ENCODE measurements at places on chromosomes 3 and 15. TPM values are rescaled to one million over a fixed set of nuclear protein-coding genes. Genes with fewer than 3 reads are reported as not detected.

GRCh38 chr15:38609097-38609738 lies 44.6 kb upstream of the RASGRP1 start:
- no peaks in the 10 kb centered on the region for H3K36me3 ChIP-seq
- H3K4me3 ChIP-seq: no peak overlapping the region
- no peak overlapping the region for H3K27ac ChIP-seq

GRCh38 chr3:137285924-137286323 lies 328.1 kb downstream of the IL20RB start:
- no peaks in the 10 kb centered on the region for H3K36me3 ChIP-seq
- DNase-seq: no peak
- no peak overlapping the region for H3K27ac ChIP-seq
- H3K4me1 ChIP-seq: no peaks in the 10 kb centered on the region
- no peaks in the 10 kb centered on the region for H3K27me3 ChIP-seq
- no peak overlapping the region for H3K4me3 ChIP-seq

DNA sequence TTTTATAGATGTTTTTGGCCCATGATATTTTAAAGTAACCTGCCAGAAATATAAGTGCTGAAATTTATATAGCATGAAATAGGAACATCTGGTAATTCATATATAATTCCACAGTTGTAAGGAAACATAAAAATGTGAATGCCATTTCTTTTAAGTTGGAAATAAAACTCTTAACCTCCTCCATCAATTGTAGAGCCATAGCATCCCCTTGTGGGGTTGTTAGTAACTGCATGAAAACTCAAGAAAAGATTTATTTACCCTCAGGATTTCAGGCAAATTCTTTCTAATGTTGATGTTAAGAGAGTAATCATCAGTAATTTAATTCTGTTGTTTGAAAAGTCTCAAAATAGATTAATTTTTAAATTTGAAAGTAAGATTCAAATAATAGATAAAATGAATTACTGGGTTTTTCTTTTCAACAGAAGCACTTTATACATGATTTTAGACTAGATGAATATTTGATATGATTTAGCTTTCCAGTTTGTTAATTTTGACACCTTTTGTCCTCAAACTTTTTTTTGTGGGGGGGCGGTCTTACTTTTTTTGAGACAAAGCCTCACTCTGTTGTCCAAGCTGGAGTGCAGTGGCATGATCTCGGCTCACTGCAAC lies 74.7 kb downstream of the RASA2 start:
- no peak overlapping the region for H3K4me3 ChIP-seq
- H3K4me1 ChIP-seq: peaks cover 14% of the 10 kb centered on the region
- H3K27ac ChIP-seq: no peak overlapping the region
- no peaks in the 10 kb centered on the region for H3K36me3 ChIP-seq

- H3K27ac ChIP-seq: no peak overlapping the region
- no peak overlapping the region for H3K4me3 ChIP-seq
- DNase-seq: no peak
- H3K27me3 ChIP-seq: no peaks in the 10 kb centered on the region
- H3K4me1 ChIP-seq: no peaks in the 10 kb centered on the region
Measured at GRCh38 chr15:101477851-101478362, 11.6 kb downstream of the PCSK6 start.

DNA sequence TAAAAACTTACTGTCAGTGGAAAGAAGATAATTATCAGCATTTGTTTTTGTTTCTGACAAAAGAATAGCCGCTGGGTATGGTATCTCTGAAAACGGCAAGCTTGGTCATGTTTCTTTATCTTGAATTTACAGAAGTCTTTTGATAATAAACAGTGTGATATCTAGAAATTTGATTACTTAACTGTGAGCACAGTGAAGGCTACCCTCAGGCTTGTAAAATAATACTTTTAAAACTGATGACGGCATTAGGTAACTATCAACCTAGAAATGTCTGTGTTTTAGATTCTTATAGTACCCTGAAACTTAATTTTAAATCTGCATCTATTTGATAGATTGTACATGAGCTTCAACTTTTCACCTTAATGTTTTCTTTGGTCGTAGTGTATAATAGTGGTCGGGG lies 43.4 kb downstream of the NSUN3 start:
- no peaks in the 10 kb centered on the region for H3K4me1 ChIP-seq
- H3K27me3 ChIP-seq: no peaks in the 10 kb centered on the region
- H3K36me3 ChIP-seq: no peaks in the 10 kb centered on the region
- no peak overlapping the region for H3K27ac ChIP-seq
- H3K4me3 ChIP-seq: no peak overlapping the region

DNA sequence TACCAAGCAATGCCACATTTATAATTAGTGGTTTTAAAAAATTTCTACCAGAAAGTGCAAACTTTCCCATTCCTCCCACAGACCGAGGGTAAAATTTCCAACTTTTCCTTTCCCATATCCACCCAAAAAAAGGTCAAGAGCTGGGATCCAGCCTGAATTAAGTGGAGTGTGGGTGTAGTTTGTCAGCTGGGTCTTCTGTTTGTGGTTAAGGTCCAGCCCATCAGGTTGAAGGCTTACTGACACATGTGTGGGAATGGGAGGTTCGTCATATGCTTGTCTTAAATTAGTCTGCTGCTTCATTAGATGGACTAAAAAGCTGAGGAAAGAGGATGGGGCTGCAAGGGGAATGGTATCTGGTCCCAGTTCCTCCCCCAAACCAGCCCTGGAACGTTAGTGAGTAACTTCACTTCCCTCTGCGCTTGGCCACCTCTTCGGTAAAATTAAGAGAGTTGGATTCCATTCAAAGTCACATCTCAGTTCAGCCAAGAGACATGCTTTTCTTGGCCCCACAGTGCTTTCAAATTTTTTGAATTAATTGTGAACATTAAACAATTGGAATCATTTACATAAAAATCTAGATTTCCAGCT lies 59.0 kb upstream of the PLCL2 start:
- H3K27me3 ChIP-seq: no peaks in the 10 kb centered on the region
- no peaks in the 10 kb centered on the region for H3K4me1 ChIP-seq
- no peak for DNase-seq
- no peak overlapping the region for H3K4me3 ChIP-seq

GRCh38 chr3:156251424-156251823 lies 131.0 kb downstream of the KCNAB1 start:
- H3K4me3 ChIP-seq: no peak overlapping the region
- H3K4me1 ChIP-seq: no peaks in the 10 kb centered on the region
- H3K27ac ChIP-seq: no peak overlapping the region
- no peaks in the 10 kb centered on the region for H3K27me3 ChIP-seq
- no peak for DNase-seq
- H3K36me3 ChIP-seq: no peaks in the 10 kb centered on the region

- no peaks in the 10 kb centered on the region for H3K36me3 ChIP-seq
- no peak for DNase-seq
- H3K27me3 ChIP-seq: no peaks in the 10 kb centered on the region
- no peak overlapping the region for H3K27ac ChIP-seq
- no peaks in the 10 kb centered on the region for H3K4me1 ChIP-seq
Measured at GRCh38 chr15:29364426-29365078, 94.9 kb upstream of the NSMCE3 start.

DNA sequence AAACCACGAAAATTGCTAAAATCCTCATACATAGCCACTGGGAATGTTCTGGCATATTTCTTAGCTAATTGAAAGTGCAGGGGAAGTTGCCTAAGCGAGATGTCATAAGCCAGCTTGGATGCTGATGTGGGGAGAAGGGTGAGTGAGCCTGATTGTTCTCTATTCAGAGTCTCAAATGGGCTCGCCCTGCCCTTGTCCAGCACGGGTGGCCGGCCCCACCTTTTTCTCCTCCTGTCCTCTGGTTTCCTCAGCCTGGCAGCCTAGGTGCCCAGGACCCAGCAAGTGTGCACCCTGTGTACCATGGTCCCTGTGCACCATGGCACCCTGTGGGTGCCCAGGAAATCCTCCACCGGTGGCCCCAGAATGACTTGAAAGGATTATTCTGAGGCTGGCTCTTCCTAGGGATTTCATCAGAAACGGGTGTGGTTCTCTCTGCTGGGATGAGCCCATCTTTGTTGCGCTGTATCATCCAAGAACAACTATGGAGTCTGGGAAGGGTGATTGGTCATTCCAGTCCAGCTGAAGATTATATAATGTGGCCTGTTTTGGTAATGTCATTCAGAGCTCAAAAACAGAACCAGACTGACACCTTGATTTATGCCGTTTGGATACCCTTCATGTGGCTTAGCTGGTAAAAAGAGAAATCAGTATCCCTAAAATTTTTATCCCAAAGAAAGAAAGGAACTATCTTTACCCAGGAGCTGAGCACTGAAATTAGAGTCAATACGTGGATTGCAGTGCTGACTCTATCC lies 150.8 kb upstream of the BHLHE40 start:
- H3K36me3 ChIP-seq: no peaks in the 10 kb centered on the region

DNA sequence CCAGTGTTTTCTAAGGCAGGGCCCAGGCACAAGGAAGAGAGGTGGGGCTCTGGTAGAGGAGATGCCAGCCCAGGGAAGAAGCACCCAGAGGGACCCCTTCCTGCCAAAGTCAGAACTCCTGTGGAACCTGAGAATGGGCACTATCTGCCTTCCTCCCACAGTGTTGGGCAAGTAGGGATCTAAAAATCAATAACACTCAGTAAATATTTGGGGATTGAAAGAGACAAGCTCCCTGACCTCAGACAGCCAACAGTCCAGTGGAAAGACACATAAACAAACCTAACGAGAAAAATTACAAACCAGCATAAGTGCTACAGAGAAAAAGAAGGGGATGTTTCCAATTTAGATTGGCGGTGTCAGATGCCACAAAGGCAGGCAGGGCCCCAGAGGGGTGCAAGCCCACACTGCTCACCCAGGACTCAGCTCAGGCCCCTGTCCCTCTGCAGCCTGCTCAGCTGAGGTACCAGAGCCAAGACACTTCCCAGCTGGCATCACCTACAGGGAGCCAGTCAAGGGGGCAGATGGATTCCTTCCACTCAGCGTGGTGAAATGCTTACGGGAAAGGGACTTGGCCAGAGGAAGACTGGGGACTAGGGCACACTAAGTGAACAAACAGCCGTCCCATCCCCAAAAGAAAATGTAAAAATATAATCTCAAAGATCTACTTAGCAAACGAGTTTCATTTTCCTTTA lies 15.9 kb downstream of the ADCY5 start:
- no peak overlapping the region for H3K4me3 ChIP-seq
- H3K4me1 ChIP-seq: no peaks in the 10 kb centered on the region
- no peaks in the 10 kb centered on the region for H3K36me3 ChIP-seq
- H3K27me3 ChIP-seq: no peaks in the 10 kb centered on the region

Gene PLA2G4B
- 6.9 TPM for total RNA-seq

Gene ZNF80
- total RNA-seq: not detected

Gene APOD
- 10.9 TPM for total RNA-seq

Gene GOLGA6D
- not detected for total RNA-seq

Gene NPAP1
- not detected for total RNA-seq

Gene KLHL40
- total RNA-seq: 0.54 TPM

Gene GOLGA6A
- total RNA-seq: not detected
